Activated CD8-positive, alpha-beta memory T cell treated with anti-CD3 and anti-CD28 coated beads, Interleukin-2, amount 50 U/mL, for 48 hours (primary cell): ENCODE measurements at places on chromosomes 7 and 10.
A peak's percentile ranks its signal among the peaks of the same experiment; 100 is the strongest.

GRCh38 chr10:52250510-52250909, 63.6 kb upstream of the DKK1 start:
- no peak for DNase-seq

GRCh38 chr10:79249186-79250121, 97.8 kb upstream of the PPIF start:
- no peak for DNase-seq

DNA sequence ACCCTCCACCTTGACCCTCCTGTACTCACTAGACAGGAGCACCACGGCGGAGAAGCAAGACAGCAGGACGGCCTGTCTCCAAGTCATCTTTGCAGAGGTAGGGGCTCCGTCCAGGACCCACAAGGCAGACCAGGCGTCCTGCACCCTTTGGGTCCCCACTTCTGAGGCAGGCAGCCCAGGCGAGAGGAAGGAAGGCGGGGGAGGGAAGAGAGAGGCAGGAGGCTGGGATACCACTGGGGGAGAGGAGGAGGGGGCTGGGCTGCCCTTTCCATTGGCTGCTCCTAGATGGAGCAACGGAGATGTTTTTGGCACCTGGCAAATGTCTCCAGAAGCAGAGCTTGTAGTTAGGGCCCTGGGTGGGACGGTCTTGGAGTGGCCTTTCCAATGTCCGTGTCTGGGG, at the start of gene UCMA:
TSS of gene UCMA (minus strand) at position 203 of the 400 bp plus-strand sequence. CDS start at position 87, 116 bp downstream.
- DNase-seq: no peak

DNA sequence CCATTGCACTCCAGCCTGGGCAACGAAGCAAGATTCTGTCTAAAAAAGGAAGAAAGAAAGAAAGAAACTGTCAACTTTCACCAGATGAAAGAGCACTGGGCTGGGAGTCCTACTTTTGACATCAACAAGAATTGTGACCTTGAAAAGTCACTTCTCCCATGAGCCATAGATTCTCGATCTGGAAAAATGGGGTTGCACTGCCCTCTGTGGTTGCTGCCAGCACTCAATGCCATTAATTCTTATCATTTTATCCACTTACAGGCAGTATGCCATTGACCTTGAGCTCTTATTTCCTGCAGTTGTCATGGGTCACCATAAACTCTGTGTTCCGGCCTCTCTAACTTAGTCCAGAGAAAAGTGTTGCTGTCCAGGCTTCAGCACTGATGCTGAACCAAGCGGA, 137.2 kb downstream of the NOC3L start:
- DNase-seq: no peak

GRCh38 chr10:93465806-93466675, 16.1 kb downstream of the MYOF start:
- no peak for DNase-seq

GRCh38 chr7:20980668-20981264, 194.1 kb upstream of the SP8 start:
- no peak for DNase-seq

GRCh38 chr10:784403-785088, 95.1 kb upstream of the DIP2C start:
- DNase-seq: peak; percentile 84

DNA sequence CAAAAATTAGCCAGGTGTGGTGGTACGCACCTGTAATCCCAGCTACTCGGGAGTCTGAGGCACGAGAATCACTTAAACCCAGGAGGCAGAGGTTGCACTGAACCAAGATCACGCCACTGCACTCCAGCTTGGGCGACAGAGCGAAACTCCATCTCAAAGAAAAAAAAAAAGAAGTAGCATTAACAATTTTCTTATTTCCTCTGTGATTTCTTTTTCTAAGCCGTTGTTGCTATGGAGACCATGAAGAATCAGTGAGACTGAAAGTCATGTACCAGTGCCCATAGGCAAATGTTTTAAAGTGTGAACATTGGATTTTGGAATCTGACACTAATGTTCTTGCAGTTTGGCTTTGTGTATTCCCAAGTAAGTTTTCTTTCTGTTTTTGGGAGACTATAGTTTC, 18.4 kb upstream of the MAP3K8 start:
- peak; percentile 10 for DNase-seq

DNA sequence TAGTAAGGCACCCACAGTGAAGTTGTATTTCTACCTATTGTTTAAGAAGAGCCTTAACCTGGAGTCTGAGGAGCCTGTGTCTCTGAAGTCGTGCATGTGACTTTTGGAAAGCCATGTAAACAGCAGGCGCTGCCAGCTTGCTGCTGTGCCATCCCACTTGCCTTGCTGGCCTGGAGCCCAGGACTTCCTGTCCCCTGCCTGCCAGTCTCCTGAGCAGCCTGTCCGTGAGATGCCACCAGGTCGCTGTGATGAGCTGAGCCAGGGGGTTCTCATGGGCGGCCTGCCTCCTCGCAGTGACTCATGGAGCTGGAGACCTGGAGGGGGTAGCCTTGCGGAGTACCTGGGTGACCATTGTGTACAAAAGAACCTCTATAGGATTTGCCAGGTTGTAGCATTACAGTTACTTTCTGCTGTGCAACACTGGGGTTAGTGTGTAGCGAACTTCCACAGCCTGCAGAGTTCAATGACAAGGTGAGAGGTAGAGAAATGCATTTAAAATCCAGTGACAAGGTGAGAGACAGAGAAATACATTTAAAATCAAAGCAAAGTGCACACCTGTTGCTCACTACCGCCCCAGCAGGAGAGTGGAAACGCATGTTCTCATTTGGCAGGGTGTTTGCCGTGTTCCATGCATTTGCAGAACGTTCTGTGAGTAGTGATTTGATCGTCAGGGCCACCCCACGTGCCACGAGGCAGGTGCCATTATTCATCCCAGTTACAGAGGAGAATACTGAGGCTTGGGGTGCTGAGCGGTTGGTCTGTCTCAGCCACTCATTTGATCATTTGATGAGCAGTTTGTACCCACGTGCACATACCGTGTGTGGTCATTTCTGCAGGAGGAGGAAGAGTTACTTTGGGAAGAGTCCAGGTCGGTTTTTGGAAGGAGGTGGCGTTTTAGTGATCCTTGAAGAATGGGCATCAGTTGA, 36.6 kb upstream of the BHLHA15 start:
- DNase-seq: no peak

- DNase-seq: no peak
These were observed 85.2 kb upstream of the SEMA3C start for GRCh38 chr7:81004098-81004497.

GRCh38 chr7:36304099-36304425, 85.6 kb upstream of the ANLN start:
- DNase-seq: no peak

- peak; percentile 41 for DNase-seq
These were observed 19.2 kb upstream of the PTPRN2 start for GRCh38 chr7:158606671-158607424.

DNA sequence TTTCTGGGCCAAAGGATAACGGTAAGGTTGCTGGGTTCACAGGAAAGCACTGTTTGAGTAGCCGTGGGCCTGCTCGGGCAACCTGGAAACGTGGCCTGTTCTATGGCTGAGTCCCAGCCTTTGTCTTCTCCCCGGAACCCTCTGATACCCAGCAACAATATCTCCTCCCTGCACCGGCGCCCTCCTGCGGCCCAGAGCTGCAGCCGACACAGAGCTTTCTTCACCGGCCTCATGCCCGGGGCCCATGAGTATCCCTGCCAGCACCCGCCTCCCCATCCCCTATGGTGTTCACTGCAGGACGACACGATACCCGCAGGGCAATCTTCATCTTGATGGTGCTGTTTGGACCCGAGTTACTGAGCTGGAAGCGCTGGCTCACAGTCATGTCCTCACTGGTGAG, 38.6 kb upstream of the NCAPG2 start:
- no peak for DNase-seq

DNA sequence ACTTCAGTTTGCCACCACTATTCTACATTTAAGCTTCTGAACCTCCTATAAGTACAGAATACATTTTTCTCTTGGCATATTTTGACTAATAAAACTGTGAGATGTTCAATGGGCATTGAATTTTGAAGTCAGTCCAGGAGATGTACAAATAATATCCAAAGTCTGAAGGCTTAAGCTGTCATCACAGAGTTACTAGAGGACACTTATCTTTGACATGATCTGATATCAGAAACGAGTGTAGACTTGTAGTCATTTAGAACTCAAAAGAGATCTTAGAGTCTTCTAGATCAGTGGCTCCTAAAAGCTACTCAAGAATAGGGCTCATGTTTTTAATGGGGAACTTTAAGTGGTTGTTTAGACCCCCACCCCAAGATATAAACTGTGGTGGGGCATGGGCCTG, 160.5 kb downstream of the ARID5B start:
- no peak for DNase-seq

GRCh38 chr10:86169066-86169465, 197.5 kb downstream of the GRID1 start:
- DNase-seq: no peak

GRCh38 chr10:59674215-59674836, 35.3 kb downstream of the SLC16A9 start:
- no peak for DNase-seq

DNA sequence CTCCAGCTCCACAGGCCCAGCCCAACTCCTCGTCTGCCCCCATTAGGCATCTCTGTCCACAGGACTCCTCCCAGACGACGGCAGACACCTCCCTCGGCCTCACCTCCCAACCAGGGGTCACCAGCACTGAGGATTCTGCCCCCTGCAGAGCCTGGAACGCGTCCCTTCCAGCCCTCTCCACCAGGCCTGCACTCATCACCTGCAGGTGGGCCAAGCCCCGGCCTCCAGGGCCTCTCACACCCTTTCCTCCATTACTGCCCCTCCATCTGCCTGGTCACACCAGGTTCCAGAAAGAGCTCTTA, 42.7 kb upstream of the PDGFA start:
- DNase-seq: no peak

DNA sequence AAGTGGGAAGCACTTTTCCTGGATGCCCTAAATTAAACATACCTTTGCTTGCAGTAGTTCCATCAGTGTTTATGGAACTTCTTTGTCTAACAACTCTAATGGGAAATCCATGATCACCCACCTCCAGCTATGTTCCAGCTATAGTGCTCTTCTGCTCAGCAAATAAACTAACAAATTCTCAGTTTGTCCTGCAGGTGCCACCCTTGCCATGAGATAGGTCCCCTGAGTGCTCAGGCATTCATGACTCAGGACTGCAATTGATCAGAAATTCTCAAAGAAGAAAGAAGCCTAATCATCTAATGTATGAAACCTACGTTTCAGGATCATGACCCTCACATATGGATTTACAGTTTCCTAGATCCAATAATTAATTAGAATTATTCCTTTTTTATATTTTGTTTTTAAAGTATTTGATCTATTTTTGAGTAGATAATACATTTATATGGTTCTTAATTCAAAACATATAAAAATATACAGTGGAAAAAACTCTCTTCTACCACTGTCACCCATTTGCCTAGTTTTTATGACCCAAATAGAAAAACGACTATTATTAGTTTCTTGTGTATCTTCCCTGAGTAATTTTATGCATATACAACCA, 48.7 kb upstream of the DYNC1I1 start:
- DNase-seq: no peak

- no peak for DNase-seq
These were observed 19.1 kb upstream of the GPAM start for GRCh38 chr10:112202561-112203241.

- peak; percentile 82 for DNase-seq
These were observed 56.7 kb downstream of the JCAD start for GRCh38 chr10:30002426-30003266.

GRCh38 chr10:36171556-36171952, 529.5 kb upstream of the FZD8 start:
- DNase-seq: no peak

DNA sequence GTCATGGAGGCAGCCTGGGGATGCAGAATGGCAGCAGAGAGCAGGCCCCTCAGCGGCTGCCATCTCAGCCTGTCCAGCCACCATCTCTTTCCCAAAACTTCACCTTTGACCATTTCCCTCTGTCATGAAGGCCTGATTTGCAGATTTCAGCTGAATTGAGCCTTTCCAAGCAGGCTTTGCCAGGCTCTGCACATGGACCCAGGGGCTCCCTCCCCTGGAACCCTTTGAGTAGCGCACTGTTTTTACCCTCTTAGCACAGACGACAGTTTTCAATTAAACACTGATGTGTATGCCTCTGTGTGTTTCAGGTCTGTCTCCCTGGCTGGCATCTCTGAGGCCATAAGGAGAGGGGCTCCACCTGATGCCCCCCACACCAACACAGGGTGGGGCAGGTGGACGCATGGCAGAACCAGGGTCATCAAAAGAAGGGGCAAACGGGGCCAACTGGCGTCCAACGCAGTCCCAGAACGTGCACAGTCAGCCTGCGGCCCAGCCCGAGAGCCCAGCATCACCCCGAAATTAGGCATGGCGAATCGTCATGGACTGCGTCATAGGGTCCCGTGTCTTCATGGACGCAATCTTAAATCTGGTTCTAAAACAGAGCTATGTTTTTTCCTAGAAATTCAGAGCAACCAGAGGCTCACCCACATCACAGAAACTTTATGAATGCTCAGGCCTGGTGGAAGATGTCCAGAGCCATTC, 185.0 kb upstream of the TCERG1L start:
- DNase-seq: peak; percentile 25

DNA sequence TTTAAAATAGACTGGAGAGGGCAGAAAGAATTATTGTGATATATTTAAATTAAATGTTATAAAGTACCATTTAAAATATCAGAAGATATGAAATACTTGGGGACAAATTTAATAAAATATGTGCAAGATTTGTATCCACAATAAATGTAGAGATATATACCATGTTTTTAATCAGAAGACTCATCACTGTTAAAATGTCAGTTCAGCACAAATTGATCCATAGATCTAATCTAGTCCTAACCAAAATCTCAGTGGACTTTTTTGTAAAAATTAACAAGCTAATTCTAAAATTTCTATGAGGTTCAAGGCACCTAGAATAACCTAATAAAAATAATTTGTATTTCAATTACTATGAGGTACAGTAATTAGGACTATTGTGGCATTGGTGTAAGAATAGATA, 96.4 kb downstream of the CTNNA3 start:
- DNase-seq: no peak

GRCh38 chr7:138981332-138982203, at the start of gene KIAA1549:
Gene KIAA1549 (minus strand): TSS chr7:138981389. CDS start chr7:138981269, 120 bp downstream.
- DNase-seq: peak; percentile 81

GRCh38 chr7:142177869-142178268, 66.4 kb downstream of the MGAM2 start:
- DNase-seq: no peak

DNA sequence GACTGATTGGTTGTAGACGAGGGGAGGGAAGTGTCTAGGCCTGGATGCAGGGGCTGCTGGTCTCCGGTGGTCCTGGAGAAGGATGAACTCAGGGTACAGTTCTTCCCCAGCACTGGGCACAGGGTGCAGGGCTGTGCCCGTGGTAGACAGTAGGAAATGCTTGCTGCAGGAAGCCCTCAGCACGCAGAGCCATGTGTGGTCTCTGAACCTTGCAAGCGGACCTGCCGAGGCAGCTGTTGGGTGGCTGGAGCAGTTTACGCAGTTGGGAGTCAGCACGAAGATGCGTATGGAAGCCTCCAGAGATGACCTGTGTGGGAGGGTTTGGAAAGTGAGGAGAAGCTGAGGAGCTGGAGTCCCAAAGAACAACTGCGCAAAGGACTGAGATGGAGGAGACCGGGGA, 39.0 kb downstream of the DOCK1 start:
- DNase-seq: no peak
